ENCODE measurements at places on chromosomes 16 and 17.

GRCh38 chr16:11151885-11152629 lies 103.9 kb downstream of the SOCS1 start:
- DNase-seq: no peak

GRCh38 chr17:72270273-72270924 lies 149.6 kb downstream of the SOX9 start:
- DNase-seq: no peak

- no peak for DNase-seq
Measured at GRCh38 chr17:19897903-19898302, 30.2 kb upstream of the ULK2 start.

- DNase-seq: no peak
Measured at GRCh38 chr17:76720211-76720610, 6.2 kb downstream of the JMJD6 start.

DNA sequence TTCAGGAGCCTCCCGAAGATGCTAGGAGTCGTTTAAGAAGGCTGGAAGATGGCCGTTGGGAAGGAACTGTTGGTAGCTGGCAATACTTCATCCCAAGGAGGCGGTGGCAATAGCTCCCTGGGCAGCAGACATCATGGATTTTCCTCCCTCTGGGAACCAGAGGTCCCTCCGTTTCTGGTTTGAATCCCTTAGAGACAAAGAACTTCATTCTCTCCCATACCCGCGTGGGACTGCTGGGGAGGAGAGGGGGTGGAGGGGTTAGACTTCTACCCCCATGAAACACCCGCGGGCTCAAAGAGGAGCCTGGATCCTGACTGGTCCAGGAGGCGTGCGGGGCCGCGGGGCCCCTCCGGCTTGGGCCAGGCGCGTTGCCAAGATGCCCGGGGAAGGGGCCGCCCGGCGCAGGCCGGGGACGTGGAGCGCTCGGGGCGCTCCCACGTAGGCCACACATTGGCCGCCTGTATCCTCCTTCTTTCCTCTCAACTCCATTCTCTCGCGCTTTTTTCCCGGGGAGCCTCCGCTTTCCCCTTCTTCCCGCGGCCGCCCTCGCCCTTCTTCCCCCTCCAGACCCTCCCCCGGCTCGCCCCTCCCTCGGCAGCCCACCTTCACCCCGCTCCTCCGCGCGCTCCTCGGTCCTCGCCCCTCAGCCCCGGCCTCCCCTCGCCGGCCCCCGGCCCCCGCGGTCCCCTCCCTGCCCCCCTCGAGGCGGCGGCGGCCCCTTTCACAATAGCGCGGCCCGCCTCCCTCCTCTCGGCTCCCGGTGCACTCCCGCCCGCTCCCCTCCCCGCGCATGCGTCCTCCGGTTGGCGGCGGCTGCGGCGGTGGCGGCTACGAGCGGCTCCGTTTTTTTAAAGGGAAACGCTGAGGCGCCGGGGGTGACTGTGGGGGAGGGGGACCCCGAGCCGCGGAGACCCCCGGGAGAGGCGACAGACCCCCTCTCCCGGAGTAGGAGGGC lies at the start of gene MSL1:
MSL1 (plus strand) TSS at position 791 of the 955 bp plus-strand sequence. CDS start 642 bp downstream, outside the sequence.
- peak; percentile 78 for DNase-seq

- DNase-seq: no peak
Measured at GRCh38 chr17:15469260-15469659, 1.8 kb upstream of the CDRT4 start.

DNA sequence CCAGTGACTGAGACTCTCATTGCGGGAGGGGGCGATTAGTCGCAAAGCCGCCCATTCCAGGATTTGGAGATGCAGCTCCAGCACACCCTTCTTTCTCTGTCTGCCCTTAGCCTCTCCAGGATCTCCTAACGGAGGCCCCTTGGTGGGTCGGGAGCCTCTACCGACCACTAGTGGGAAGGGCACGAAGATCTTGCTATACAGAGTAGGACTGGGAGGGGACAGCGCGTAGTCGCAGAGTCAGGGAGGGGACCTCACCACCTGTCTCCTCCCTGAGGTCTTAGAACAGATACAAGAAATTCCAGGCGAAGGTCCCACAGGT lies 588 bp upstream of the SMTNL2 start:
- DNase-seq: no peak

DNA sequence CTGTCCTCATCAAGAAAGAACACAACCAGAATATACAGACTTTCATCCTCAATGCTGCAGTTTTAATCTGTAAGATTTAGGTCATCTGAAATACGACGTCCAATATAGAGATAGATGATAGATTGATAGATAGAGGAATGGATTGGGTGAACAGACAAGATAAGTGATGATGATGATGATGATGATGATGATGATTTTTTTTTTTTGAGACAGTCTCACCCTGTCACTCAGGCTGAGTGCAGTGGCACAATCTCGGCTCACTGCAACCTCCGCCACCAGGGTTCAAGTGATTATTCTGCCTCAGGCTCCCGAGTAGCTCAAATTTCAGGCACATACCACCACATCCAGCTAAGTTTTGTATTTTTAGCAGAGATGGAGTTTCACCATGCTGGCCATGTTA lies 56.3 kb upstream of the ADAMTS18 start:
- DNase-seq: no peak

GRCh38 chr17:27630607-27631410 lies at the start of gene LGALS9:
Gene LGALS9, plus strand, starts transcription at chr17:27631188. Its CDS starts 78 bp downstream, at chr17:27631266.
- DNase-seq: no peak

DNA sequence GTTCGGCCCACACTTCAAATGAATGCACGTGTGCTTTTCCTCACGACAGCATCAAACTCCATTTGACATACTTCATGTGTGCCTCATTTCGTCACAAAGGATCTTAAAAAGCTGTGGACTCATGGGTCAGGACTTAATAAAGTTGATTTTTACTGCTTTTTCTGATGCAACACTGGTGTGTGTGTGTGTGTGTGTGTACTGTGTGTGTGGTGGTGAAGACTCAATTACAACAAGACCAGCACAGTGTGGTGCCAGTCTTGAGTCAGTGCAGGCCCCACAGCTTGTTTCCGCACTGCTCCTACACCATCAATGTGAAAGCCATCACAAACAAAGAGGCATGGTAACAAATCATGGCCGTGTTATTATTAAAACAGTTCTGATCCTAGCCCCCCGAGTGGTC lies 17.7 kb downstream of the CDIP1 start:
- DNase-seq: no peak
